AG09309 (cell line): ENCODE measurements at places on chromosomes 6 and 20.

DNA sequence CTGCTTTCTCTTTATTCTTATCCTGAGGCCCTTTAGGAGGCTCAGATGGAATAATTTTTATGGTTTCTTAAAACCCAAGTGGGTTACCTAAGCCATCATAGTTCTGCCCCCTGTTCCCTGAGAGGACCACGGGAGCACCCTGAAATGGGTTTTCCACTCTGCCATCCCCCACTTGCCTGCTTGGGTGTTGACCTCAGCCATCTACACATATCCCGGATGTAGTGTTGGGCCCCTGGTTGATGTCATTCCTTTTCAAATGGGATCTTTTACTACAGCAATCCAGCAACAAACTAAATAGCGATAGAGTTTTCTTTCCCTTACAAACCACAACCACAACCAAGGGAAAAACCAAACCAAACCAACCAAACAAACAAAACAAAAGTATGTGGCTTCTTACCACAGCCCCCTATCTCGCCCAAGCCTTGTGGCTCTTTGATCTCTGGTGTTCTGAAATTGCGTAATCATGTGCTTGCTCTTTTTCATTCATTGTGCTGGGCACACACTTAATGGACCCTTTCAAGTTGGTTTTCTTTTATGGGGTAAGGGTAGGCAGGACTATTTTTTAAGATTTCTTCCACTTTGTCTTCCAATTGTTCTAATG lies 154.9 kb downstream of the ESR1 start:
- peak; percentile 32 for DNase-seq

DNA sequence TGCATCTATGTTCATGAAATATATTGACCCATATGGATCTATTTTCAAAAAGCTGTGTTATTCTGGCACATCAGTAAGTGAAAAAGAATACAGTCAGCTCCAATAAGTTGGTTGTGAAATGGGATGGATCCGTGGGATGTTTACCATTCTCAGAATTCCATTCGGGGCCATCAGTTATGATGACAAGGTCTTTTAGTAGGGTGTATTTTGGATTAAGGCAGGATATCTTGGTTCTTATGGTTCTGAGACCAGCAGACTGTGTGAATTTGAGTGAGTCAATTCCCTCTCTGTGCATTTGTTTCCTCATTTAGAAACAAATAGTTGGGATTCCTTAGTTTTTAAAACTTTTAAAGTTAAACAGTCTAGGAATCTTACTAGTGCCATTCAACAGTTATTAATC lies 287.4 kb downstream of the CD109 start:
- DNase-seq: peak; percentile 73

- no peak for DNase-seq
Measured at GRCh38 chr6:44869321-44869897, 458.7 kb upstream of the RUNX2 start.

DNA sequence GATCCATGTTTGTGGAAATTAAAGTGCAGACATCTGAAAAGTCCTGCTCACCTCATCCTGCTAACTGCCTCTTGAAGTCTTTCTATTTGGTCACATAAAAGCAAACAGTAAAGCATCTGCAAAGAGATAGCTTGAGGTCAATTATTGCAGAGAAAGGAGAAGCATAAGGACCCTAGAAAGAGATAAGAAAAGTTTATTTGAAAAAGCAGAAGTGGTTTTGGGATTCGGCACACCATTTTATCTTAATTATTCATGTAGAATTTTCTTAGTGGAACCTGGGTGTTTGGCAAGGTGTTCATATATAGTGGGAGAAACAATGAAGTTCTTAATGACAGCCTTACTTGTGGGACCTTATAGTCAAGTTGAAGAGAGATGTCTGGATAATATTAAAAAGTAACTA lies 280.8 kb downstream of the CENPW start:
- no peak for DNase-seq

DNA sequence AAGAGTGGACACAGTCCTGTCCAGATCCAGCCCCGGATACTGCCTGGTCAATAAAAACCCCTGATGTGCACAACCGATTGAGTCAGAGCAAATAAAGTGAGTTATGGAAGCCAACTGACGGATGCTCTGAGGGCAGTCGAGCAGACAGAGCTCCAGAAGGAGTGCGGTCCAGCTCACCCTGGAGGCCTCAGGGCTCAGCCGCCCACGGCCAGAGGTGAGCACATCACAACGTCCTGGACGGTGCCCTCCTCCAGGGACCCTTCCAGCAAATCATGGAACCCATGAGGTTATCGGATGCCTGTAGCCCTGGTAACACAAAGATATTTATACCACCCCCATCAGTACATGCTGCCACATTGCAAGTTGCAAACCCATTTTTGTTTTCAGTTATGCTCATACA lies 44.0 kb upstream of the SMOC2 start:
- no peak for DNase-seq

GRCh38 chr6:167571550-167571949 lies 246.7 kb downstream of the TTLL2 start:
- no peak for DNase-seq

DNA sequence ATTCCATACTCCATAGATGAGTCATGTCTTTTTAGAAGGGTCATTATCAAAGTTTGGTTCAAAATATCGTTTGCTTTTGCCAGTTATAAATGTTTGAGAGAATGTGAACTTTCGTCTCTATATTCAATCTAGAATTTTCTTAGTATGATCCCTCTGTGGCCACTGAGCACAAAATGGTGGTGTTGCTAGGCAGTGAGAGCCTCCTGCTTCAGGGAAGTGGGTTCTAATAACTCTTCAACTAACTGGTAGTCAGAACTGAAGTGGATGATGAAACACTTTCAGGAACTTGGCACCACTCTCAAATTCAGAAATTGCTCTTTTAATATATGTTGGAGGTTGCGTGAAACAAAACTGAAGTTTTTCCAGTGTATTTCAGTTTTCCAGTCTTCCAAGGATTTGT lies 125.0 kb upstream of the DOK5 start:
- no peak for DNase-seq

- no peak for DNase-seq
Measured at GRCh38 chr20:5719861-5720403, 30.3 kb upstream of the SHLD1 start.

- peak; percentile 25 for DNase-seq
Measured at GRCh38 chr20:49028684-49029083, 17.4 kb upstream of the CSE1L start.

GRCh38 chr6:167113935-167114910 lies 8.7 kb upstream of the CCR6 start:
- DNase-seq: no peak

GRCh38 chr20:34023937-34024722 lies 30.4 kb downstream of the RALY start:
- DNase-seq: no peak

GRCh38 chr6:47366335-47366890 lies 56.7 kb upstream of the TNFRSF21 start:
- no peak for DNase-seq

DNA sequence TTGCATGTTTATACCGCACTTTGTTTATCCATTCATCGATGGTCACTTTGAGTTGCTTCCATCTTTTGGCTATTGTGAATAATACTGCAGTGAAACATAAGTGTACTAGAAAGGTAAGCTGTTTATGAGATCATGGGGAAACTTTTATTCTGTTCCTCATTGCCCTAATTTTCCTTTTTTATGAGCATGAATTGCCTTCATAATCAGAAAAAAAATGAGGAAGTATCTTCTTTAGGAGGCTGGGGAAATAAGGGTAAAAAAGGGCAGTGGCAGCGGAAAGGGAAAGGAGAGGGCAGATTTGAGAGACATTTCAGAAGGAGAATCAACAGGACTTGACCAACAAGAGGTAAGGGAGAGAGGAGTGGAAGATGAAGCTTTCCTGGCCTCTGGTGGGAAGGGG lies 14.3 kb upstream of the SERINC3 start:
- DNase-seq: no peak

- no peak for DNase-seq
Measured at GRCh38 chr20:21365771-21366170, 31.6 kb downstream of the NKX2-4 start.

DNA sequence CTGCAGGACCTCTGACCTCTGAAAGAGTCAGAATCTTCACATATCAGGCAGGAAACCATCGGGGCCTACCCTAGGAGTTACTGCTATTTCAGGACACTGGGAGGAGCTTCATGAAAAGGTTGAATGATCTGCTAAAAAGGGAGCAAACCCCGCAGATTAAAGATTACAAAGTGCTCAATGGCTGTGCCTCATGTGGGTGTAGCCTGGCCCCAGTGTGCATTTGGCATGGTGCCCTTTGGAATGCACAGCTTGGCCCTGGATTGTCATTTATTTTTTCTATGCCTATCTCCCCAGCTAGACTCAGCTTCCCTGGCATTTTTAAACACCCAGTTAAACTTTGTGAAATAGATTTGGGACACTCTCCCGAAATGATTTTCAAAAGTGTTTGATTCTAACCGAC lies 368.5 kb upstream of the SPTLC3 start:
- DNase-seq: no peak

GRCh38 chr6:134482593-134483270 lies 164.8 kb upstream of the SGK1 start:
- DNase-seq: no peak

DNA sequence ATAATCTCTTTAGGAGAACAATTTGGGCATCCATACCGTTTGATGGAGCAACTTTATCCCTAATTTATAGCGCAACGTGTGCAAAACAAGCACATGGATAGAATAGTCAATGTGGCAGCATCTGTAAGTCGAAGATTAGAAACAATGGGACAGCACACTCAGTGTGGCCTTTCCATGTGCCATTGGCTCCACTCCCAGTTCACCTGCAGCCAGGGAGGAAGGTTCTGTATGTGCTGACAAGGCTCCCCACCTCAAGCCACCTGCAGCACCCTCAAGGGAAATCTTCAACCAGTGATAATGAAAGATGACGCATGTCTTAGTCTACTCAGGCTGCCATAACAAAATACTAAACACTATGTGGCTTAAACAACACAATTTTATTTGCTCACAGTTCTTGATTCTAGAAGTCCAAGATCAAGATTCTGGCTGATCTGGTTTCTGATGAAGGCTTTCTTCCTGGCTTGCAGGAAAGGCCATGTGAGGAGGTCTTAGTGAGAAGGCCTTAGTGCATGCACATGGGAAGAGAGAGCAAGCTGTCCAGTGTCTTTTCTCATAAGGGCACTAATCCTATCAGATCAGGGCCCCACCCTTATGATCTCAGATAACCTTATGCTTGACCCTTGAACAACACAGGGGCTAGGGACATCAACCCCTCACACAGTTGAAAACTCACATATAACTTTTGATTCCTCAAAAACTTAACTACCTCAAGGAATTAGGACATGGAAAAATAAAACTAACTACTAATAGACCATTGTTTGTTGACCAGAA lies 34.9 kb upstream of the SHLD1 start:
- DNase-seq: no peak

GRCh38 chr20:35150846-35151579 lies 3.9 kb upstream of the EDEM2 start:
- DNase-seq: no peak

DNA sequence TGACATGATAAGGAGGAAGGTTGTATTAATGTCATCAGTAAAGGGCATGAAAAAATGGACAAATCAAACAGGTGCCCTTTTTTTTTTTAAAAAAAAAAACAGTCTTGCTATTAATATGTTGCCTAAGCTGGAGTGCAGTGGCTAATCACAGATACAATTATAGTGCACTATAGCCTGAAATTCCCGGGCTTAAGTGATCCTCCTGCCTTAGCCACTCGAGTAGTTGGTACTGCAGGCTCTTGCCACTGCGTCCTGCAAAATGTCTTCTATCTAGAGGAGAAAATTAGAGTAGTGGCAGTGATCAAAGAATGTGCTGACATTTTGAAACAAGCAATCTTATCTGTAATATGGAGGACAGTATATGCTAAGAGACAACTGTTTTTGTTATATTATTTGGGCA lies 127.7 kb downstream of the ASCC3 start:
- DNase-seq: no peak

GRCh38 chr20:16759181-16759563 lies 11.0 kb downstream of the OTOR start:
- DNase-seq: no peak

DNA sequence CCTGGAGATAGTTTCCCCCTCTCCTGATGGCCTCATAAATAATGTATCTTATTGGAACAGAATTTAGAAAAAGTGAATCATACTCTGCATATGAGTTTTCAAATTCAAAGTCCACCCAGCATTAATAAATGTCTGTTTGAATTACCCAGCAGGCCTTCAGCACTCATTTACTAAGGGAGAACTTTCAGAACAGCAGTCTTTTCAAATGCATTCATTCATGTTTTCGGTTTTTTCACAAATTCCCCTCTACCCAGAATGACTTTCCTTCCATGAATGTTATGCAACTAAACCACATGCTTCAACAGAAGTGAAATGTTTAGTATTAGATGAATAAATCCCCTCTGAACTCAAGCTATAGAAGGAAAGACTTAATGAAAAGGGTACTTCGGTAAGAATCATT lies 92.4 kb downstream of the RTN4IP1 start:
- no peak for DNase-seq

DNA sequence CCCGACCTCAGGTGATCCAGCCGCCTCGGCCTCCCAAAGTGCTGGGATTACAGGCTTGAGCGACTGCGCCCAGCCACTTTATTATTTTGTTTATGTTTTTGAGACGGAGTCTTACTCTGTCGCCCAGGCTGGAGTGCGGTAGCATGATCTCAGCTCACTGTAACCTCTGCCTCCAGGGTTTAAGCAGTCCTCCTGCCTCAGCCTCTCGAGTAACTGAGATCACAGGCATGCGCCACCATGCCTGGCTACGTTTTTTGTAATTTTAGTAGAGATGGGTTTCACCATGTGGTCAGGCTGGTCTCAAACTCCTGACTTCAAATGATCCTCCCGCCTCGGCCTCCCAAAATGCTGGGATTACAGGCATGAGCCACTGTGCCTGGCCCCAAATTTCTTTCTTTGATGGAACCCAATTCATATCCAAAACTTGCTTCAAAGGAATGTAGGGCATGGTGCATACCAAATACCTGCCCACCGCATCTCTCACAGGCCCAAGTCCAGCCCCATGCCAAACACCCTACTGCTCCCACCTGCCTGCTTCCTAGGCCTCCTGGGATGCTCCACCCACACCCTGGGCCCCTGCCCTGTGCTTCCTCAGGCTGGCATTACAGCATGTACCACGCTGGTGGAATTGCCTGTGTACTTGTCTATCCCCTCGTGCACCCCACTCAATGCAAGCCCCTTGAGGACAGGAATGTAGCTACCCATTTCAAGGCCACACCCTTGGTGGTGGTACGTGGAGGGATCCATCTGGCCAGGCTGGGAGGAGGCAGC lies 4.9 kb upstream of the HMGA1 start:
- DNase-seq: no peak

DNA sequence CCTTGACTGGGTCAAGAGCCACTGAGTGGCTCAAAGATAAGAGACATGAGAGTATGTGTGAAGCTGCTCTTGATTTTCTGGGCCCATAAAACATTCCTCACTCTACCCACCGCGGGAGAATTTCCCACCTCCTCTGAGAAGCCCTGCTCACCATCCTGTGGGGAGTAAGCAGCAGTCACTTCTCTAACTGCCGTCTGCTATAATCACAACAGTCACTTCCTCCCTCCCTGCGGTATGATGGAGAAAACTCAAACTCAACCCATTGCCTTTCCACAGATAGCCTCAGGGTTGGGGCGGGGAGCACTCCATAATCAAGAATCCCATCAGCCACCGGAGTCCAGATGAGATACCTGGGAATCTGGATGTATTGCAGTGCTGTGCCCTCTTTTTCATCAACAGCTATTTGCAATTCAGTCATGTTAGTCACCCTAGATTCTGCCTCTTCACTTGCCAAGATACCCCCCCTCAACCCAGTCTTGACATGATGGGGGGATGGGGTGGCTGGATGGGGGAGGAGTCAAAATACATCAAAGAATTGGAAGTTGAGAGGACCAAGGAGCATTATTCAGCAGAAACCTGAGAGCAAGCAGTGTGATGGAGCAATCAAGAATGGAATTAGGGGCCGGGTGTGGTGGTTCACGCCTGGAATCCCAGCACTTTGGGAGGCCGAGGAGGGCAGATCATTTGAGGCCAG lies 5.1 kb downstream of the MOCS1 start:
- DNase-seq: no peak
